Calu3 (cell line): ENCODE measurements at places on chromosomes 4 and X. TPM values are rescaled to one million over a fixed set of nuclear protein-coding genes. Genes with fewer than 3 reads are reported as not detected.

GRCh38 chr4:173211838-173212237, 43.2 kb downstream of the GALNT7 start:
- H3K4me1 ChIP-seq, result peaks cover 20% of the 10 kb centered on the region
- H3K4me3 ChIP-seq, result no peak overlapping the region
- H3K27ac ChIP-seq, result peak overlapping the region; percentile 87
- peaks cover 19% of the 10 kb centered on the region for H3K36me3 ChIP-seq

DNA sequence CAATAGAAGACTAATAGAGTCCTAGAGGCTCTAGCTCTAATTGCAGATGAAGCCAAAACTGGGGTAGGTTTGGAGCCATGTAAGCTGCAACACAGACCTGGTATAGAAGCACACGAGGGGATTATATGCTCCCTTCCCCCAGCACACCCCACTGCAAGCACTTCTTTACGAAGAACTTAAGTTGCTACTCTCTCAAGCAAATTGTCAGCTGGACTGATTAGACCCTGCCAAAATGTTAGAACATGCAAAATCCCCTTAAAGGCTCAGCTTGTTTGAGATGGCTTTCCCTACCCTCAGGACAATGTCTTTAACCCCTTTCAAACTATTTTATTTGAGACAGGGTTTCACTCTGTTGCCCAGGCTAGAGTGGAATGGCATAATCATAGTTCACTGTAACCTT, 4.7 kb upstream of the KIAA1210 start:
- peaks cover 6% of the 10 kb centered on the region for H3K4me1 ChIP-seq
- no peak for DNase-seq
- peaks cover 67% of the 10 kb centered on the region for H3K27me3 ChIP-seq
- H3K27ac ChIP-seq, result no peak overlapping the region
- H3K4me3 ChIP-seq, result no peak overlapping the region

The MAGEB1 gene
- total RNA-seq, result not detected in 2 replicates

The AGTR2 gene
- total RNA-seq, result not detected in 2 replicates

The RNF150 gene
- total RNA-seq, result 0.14 and 0.17 TPM in 2 replicates

The SLC7A11 gene
- total RNA-seq, result 37.7 and 49.4 TPM in 2 replicates
